Amniotic epithelial cell (primary cell): ENCODE measurements at places on chromosomes 5 and 9.

DNA sequence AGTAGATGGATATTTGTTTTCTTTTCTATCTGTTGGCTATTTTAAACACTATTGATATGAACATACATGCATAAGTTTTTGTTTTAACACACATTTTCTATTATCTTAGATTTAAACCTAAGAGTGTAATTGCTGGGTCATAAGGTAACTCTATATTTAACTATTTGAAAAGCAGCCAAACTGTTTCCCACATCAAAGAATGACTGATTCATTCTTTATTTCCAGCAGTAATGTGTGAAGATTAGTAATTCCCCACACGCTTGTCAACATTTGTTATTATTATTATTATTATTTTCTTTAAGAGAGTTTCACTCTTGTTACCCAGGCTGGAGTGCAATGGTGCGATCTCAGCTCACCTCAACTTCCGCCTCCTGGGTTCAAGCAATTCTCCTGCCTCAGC lies 1495.8 kb downstream of the EFNA5 start:
- no peak for DNase-seq

GRCh38 chr5:74082512-74083055 lies 456.6 kb downstream of the ARHGEF28 start:
- no peak for DNase-seq

DNA sequence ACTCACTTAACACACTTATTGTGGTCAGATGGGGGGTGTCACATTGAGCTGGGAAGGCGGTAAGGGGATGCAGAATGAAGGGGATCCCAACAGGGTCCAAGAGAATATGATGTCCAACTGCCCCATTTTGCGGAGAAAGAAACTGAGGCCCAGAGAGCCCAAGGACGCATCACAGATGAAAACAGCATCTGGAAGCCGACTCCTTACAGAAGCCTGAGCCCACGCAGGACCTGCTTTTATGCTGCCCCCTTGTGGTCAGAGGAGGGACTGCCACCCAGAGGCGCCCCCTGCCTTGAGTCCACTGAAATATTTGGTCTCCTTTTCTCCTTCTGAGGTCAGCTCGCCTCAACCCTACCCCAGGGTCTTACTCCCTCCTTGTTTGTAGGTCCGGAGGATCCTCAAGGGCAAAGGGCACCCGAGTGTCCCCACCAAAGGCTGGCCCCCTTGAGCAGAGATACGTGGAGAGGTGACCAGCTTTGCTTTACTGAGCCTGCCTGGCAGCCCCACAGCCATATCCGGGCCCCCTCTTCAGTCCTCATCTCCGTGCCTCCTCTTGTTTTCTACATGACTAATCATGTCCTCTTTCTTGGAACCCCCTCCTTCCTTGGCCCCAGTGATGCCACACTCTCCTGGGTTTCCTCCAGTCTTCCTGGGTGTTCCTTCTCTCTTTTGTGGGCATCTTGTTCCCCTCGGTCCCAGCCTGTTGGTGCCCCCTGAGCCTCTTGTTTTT lies 30.0 kb upstream of the TTLL11 start:
- DNase-seq, result peak; percentile 55

- no peak for DNase-seq
Measured at GRCh38 chr5:122154491-122154890, 25.1 kb downstream of the ZNF474 start.

DNA sequence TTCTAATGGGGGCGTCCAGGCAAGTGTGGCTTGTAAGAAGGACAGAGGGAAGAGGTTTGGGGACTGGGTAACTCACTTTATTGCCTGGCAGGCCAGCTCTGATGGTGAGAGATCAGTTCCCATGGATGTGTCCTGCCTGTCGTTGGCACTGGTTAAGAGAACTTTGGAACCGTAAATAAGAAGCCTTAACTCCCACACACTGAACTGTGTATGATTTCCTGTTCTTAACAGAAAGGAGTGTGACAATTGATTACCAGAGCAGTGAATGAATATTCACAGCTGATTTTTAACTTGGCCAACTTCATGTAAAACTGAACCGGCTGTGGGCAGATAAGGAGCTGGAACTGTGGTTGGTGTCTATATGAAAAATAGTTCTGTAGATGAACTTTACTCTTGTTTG lies 63.2 kb downstream of the MEGF10 start:
- DNase-seq, result no peak

GRCh38 chr5:53326424-53327153 lies 153.8 kb upstream of the FST start:
- DNase-seq, result peak; percentile 26

GRCh38 chr9:113808391-113809358 lies 67.4 kb upstream of the ZNF618 start:
- DNase-seq, result peak; percentile 86

- peak; percentile 96 for DNase-seq
Measured at GRCh38 chr5:139708877-139709581, 60.9 kb downstream of the CXXC5 start.

- DNase-seq, result peak; percentile 60
Measured at GRCh38 chr5:62779010-62779422, 200.4 kb downstream of the LRRC70 start.

- DNase-seq, result no peak
Measured at GRCh38 chr9:98922721-98923435, 20.8 kb upstream of the COL15A1 start.

- no peak for DNase-seq
Measured at GRCh38 chr9:99340281-99340680, 118.2 kb downstream of the SEC61B start.

GRCh38 chr5:179913461-179913860 lies 5.8 kb upstream of the TBC1D9B start:
- no peak for DNase-seq
